AML-193 (cell line): ENCODE measurements at places on chromosomes 16 and 17.

- DNase-seq, result no peak
These were observed 33.1 kb upstream of the HERPUD1 start for GRCh38 chr16:56898847-56899246.

DNA sequence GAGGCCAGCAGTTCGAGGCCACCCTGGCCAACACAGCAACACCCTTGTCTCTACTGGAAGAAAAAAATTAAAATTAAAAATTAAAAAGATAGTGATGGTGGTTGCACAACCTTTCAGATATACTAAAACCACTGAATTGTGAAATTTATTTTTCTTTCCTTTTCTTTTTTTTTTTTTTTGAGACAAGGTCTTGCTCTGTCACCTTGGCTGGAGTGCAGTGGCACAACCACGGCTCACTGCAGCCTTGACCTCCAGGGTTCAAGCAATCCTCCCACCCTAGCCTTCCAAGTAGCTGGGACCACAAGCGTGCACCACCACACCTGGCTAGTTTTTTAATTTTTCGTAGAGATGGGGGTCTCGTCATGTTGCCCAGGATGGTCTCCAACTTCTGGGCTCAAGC, 254.4 kb downstream of the SLC39A11 start:
- DNase-seq, result no peak

GRCh38 chr17:48868916-48869500, 23.6 kb upstream of the ATP5MC1 start:
- no peak for DNase-seq

DNA sequence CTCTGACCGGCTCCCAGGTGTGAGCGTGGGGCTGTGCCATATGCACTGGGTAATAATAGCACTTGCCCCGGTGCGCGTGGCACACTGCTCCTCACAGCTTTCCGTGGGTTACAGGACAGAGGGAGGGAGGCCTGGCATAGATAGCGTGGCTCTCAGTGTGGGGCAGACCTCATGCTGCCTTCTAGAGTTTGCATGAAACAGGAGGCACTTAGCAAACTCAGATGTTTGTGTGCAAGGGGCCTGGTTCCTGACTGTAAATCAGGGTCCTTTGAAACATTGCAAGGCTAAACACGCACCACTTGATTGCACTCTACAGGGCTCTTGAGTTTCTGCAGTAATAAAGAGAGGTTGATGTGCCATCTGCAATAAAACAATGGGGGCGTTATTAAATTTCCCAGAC, 101.7 kb downstream of the RPTOR start:
- no peak for DNase-seq

- DNase-seq, result no peak
These were observed 122.3 kb downstream of the GOSR1 start for GRCh38 chr17:30599428-30600059.
